ENCODE measurements at places on chromosomes 5 and 9. TPM values are rescaled to one million over a fixed set of nuclear protein-coding genes. Genes with fewer than 3 reads are reported as not detected.

- no peak for DNase-seq
Measured at GRCh38 chr9:113775749-113776148, 100.4 kb upstream of the ZNF618 start.

- no peak for DNase-seq
Measured at GRCh38 chr9:69996967-69997366, 46.7 kb upstream of the MAMDC2 start.

The KLHL9 gene
- total RNA-seq = not detected

DNA sequence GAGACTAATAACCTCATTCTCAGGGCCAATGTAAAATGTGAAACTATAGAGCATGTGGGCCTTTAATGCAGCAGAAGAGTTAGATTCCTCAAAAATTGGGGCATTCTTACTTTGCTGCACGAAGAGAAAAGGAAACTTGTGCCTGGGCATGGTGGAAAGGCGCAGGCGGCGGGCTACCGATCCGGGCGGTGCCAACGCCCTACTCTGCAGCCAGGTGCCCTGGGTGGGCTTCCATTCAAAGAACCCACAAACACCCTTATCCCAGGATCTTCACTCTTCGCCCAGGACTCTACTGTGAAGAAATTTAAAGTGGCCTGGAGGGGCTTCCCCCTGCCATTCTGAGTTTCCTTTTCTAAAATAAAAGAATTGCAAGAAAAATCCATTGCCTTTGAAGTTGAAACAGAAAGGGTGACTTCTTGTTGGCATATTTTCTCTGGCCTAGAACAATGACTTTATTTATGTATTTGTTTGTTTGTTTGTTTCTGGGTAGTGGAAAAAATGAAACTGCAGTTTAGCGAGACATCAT lies 124.9 kb downstream of the TMEM161B start:
- DNase-seq = no peak

GRCh38 chr5:180074462-180074861 lies 2.9 kb upstream of the RNF130 start:
- DNase-seq = no peak

The CYLC2 gene
- total RNA-seq = not detected

DNA sequence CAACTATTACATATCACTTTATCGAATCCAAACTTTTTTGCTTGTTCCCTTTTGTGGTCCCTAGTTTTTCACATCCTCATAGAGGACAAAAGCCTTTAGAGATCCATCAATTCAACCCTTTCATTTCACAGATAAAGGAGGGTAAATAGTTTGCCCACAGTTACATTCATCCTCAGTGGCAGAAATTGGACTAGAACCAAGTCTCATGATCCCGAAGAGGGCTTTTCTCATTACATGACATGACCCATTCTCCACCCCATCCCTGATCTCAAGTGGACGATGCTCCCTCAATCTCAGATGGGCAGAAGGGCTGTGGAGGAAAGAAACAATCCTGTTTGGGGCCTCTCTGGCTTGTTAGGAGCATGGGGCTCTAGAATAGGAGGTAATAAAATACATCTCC lies 23.1 kb downstream of the TICAM2 start:
- no peak for DNase-seq

The CDKN2A gene
- total RNA-seq = not detected

The NR2F1 gene
- 10.0 TPM for total RNA-seq

The HMGXB3 gene
- total RNA-seq = 35.6 TPM

The SLC45A2 gene
- not detected for total RNA-seq

DNA sequence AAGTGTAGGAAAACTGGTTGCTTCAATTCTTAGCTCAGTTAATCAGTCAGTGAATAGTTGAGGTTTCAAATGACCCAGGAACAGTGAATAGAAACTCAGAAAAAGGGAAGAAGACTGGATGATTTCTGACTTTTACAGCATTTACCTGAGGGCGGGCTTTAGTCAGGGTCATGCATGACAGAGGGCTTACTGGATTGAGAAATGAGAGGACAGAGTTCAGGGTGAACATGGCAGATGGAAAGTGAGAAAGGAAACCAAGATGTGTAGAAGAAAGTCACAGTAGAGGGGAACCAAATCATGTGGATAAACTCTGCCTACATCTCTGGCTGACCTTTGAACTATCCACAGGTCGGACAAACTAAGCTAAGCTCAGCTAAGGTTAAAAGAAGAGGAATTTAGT lies 596.0 kb downstream of the SEMA5A start:
- no peak for DNase-seq

DNA sequence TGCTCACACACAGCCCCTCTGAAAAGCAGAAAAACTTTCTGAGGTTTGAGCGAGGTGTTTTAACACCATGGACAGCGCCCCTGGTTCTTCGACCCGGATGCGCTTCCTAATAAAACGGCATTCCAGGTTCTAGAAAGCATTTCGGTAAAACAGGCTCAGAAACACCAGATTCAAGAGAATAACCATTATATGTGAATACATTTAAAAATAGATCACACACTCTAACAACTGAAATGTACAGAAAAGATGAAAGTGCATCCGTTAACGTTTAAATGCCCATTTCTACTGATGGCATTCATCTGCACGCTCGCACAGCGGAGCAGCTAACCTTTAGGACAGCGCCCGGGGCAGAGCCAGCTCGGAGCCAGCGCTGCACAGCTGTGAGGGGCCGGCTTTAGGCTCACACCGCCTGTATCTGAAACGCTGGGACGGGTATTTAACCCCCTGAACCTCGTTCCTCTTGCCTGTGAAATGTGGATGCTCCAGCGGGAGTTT lies 26.3 kb upstream of the TENT4A start:
- DNase-seq = no peak

DNA sequence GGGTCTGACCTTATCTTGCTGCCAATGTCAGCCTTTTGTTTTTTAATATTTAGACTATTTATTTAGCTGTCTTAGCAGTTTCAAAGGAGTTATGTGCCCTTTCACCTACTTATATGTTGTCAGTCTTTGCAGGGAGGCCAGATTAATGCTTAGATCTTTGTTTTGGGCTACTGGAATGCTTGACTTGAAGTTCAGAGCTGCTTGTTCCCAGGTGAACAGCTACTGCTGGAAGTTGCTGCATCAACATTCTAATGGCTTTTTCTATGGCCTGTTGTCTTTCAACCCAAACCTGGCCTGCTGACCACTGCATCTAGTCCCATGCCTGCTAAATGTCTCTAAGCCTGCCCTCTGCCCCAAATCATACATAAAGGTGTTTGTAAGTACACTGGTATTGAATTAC lies 3.0 kb downstream of the SLC22A5 start:
- no peak for DNase-seq

The POU5F2 gene
- 0.57 TPM for total RNA-seq

- peak; percentile 75 for DNase-seq
Measured at GRCh38 chr5:168851902-168852321, 272.7 kb upstream of the PANK3 start.

GRCh38 chr9:107288701-107289100 lies 5.6 kb downstream of the RAD23B start:
- DNase-seq = no peak

DNA sequence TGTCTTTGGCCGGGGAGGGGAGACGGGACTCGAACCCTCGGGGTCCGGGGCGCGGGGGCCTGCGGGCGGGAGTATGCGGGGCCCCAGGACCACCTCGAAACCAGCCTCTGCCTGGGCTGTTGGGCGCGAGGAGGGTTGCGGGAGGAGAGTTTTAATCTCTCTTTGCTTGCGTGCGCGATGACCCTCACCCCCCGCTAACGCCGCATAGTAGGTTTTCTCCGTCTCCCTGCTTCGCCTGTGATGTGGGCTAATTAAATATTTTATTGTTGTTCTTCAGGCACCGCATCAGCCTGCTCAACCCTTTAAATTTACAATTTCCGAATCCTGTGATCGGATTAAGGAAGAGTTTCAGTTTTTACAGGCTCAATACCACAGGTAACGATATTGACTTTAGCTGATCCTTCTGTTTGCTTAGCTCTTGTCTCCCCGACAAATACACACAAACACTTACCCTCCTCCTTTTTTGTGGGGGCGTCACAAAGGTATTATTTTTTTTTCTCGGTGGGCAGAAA lies 1.7 kb downstream of the TLE4 start:
- DNase-seq = no peak

DNA sequence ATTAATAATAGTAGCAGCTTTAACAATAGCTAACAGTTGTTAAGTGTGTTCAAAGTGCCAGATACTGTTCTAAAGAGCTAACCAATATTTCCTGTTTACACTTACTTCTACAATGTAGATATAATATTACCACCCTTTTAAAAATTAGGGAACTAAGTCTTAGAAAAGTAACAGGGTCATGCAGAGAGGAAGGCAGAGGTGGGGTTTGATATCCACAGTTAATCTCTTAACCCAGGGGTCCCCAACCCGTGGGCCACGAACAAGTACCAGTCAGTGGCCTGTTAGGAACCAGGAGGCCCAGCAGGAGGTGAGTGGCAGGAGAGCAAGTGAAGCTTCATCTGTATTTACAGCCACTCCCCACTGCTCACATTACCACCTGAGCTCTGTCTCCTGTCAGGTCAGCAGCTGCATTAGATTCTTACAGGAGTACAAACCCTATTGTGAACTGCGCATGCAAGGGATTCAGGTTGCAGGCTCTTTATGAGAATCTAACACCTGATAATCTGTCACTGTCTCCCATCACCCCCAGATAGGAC lies 89.1 kb downstream of the ACTL7B start:
- no peak for DNase-seq

- DNase-seq = no peak
Measured at GRCh38 chr9:87342743-87343142, 154.9 kb upstream of the DAPK1 start.

The CAST gene
- 124 TPM for total RNA-seq

DNA sequence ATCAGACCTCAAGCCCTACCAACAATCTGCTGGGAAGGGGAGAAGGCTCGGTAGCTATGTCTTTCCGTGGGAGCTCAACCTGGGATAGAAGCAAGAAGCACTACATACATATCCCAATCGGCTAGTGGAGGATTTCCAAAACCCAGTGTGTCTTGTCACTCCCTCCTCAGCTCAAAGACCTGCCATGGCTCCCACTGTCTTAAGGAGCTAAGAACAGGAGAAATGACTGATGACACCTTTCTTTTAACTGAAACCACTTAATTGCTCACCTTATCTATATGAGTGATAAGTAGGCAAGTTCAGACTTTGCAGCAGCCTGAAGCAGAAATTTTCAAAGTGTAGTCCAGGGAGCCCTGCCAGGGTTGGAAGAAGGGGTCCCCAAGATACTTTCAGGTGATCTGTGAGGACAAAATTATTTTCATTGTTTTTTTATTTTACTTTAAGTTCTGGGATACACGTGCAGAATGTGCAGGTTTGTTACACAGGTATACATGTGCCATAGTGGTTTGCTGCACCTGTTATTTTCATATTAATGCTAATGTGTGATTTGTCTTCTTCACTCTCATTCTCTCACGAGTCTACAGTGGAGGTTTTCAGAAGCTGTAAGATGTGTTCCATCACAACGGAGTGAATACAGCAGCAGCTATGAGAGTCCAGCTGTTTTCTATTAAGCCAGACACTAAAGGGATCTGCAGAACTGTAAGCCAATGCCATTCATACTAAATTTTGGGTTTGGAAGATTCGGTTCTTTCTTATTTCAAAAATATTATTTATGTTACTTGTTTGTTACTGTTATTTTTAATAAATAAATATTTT lies 41.4 kb downstream of the PAX5 start:
- no peak for DNase-seq

DNA sequence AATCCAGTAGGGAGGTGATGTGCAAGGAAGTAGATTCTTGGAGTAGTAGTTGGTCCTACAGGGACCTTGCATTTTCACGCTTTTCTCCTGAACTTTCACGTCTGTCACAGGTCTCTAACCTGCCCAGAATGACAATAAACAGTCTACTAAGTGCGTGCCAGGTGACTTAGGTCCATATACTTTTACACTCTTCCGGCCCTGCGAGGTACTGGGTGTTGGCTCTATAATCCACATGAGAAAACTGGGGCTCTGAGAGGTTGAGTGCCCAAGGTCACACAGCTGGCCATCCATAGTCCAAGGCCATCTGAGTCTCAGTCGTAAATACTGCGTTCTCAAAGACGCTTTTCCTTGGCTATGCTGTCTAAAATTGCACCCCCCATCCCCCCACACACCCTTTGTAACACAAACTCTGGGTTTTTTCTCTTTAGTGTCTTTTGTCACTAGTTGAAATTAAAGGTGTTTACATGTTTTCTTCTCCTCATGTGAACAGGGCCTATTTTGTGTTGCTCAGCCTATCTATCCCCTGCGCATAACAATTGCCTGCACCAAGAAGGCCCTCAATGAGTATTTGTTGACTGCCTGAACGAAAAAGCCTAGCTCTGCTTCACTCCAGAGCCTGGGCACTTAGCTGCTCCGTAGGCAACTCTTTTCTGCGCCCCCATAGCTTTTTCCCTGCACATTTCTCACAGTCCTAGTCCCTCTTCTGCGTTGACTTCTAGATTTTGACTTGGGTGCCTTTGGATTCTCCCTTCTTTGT lies 943 bp downstream of the SFXN1 start:
- no peak for DNase-seq

DNA sequence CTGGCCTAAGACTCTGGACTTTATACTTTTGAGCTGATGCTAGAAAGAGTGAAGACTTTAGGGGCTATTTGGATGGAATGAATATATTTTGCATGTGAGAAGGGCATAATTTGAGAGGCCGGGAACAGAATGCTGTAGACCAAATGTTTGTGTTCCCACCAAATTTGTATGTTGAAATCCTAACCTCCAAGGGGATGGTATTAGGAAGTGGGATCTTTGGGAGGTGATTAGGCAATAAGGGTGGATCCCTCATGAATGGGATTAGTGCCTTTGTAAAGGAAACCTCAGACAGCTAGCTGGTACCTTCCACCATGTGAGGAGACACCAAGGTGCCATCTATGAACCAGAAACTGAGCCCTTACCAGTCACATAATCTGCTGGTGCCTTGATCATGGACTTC lies 165.1 kb upstream of the S1PR3 start:
- DNase-seq = no peak

The SAXO1 gene
- not detected for total RNA-seq

The LRRC14B gene
- total RNA-seq = not detected

The AQP7 gene
- not detected for total RNA-seq

DNA sequence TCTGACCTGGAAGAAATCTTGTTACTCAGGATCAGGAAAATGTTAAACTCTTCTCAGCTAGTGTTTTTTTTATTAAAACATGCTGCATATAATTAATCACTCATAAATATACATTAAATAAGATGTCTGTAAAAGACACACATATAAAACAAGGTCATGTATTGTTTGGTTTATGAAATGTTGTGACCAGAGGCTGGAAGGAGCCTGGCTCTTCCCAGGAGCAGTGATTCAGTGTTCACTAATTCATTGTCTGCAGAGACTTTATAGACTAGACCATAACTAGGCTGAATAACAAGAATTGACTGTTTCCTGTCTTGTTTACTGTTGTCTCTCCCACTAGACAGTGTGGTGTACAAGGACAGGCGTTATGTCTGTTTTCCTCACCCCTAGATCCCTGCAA lies 49.1 kb upstream of the ANKRD55 start:
- DNase-seq = no peak

The LIX1 gene
- not detected for total RNA-seq

The SLC46A2 gene
- not detected for total RNA-seq

DNA sequence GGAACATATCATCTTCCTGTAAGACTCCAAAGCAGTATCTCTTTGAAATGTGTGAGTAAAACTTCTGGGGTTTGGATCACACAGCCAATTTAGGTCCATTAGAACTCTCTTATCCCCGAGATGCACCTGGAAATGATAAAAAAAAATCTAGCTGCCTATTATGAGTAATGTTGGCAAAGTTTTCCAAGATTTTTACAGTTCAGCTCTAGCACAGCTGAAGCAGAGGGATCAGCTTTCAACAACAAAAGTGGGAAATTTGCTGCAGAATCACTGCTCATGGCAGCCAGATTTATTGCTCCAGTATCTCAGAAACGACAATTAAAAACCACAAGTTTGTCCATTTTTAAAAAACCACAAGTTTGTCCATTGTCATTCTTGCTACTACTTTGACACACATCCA lies 292.2 kb downstream of the IRX2 start:
- no peak for DNase-seq

The CMBL gene
- 1.4 TPM for total RNA-seq
